ENCODE measurements at places on chromosomes 12 and 14.
A peak's percentile ranks its signal among the peaks of the same experiment; 100 is the strongest.

DNA sequence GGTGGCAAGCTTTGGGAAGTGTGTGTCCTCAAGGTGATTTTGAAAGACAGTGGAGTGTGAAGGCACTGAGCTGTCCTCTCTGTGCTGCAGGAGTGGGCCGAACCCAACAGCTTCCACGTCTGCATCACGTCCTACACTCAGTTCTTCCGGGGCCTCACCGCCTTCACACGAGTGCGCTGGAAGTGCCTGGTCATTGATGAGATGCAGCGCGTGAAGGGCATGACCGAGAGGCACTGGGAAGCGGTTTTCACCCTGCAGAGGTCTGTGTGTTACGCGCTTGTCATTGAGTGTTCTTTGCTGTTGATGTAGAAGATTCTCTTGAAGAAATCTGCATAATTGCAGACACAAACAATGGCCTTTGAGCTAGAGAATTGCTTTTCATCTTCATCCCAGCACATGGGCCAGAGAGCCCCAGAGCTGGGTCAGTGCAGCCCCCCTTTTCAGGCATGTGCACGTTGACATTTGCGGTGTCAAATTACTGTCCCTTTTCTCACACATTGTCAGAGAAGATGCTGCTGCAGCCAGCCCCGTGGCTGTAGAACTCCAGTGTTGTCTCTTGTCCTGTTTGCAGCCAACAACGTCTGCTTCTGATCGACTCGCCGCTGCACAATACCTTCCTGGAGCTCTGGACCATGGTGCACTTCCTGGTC lies 63.3 kb downstream of the EP400 start:
- DNase-seq: no peak

- no peak for DNase-seq
Measured at GRCh38 chr14:74539503-74539902, 45.9 kb downstream of the ISCA2 start.

DNA sequence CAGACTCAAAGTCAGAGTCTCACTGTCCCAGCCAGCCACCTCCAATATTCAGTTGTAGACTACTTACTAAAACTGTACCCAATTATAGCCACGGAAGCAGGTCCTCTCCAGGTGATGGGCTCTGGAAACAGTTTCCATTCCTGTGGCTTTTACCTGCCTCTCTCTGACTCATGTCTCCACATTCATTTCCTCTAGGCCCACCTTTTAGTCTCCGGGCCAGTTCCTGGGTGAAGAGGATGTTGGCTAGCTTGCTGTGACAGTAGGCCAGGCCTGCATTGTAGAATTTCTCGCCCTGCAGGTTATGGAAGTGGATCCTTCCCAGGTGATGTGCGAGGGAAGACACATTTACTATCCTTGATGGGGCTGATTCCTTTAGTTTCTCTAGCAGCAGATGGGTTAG lies 5.6 kb downstream of the RDH11 start:
- no peak for DNase-seq

GRCh38 chr12:92337128-92337527 lies 191.5 kb upstream of the BTG1 start:
- no peak for DNase-seq

GRCh38 chr12:57940052-57940914 lies 1.1 kb upstream of the ATP23 start:
- DNase-seq: no peak

- no peak for DNase-seq
Measured at GRCh38 chr14:70097576-70098249, 91.0 kb downstream of the SLC8A3 start.

DNA sequence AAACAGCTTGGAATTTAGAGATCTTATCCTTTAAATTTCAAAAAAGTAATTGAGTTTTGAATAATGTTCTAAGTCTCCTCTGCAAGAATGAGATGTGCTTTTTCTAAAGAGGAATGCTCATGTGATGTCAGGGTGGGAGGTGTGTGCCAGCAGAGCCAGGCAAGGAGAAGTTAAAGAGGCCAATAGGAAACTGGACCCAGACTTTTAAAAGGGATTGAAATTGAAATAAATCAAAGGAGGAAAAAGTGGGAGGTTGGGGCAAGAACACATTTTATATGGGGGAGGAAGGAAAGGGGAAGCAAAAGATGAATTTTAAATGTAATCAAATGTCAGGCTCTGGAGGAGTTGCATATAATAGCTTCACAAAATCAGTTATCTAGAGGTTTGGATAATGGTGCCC lies 126.1 kb downstream of the FIGNL2 start:
- DNase-seq: no peak

DNA sequence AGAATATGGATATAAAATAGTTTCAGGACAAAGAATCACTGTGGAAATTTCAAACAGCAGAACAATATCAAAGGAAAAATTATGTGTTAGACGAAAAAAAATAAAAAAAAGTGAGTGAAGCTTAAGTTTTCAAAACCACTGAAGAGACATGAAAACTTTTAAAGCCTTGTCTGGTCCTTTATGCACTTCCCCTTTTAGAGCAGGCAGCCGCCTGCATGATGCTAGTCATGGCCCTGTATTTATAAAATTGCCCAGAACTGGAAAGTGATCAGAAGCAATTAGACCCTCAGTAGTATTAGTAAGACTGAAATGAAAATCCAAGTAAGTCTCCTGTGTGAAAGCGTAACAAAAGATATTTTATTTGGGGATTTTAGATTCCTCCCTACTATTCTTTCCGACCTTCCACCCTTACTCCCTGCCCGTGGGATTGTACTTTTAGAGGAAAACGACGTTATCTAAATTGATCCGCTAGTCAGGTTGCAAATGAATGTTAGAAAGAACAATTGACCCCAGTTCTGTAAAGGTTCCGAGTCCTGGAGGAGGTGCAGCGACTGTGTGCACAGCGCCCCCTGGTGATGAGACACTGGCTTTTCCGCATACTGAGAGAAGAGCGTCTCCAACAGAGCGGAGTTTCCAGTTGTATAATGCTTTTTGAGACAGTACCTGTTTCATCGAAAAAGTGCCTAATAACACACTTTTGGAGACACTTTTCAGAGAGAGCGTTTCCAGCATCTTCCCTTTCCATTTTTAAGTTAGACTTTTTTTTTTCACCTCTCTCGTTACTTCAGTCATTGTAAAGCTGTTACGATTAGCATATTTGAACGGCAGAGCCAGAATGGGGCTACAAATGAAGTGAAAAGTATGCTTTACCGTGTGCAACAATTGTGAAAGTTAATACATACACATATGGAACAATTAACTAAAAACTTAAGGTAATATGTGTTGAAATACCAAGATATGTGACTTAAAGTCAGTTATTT lies 12.4 kb downstream of the MGST1 start:
- no peak for DNase-seq

GRCh38 chr14:96658611-96659010 lies 138.6 kb upstream of the VRK1 start:
- DNase-seq: no peak

DNA sequence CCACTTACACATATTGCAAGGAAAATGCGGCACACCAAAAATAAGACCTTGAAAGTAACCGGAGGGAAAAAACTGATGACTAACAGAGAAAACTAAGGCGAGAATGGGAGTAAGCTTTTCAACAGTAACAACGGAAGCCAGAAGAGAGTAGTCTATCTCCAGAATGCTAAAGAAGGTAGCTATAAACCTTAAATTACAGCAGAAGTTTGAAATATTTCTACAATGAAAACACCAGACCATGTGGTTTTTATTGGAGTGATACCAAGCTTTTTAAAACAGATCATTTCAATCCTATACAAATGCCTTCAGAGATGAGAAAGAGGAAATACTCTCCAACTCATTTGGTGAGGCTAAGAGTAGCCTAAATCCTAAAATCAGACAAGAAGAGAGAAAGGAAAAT lies 209.5 kb downstream of the ANO6 start:
- DNase-seq: no peak

GRCh38 chr12:93812626-93813025 lies 135.5 kb downstream of the CRADD start:
- no peak for DNase-seq

- DNase-seq: no peak
Measured at GRCh38 chr12:103838254-103838914, 2.6 kb downstream of the NT5DC3 start.

- DNase-seq: no peak
Measured at GRCh38 chr12:119157978-119158377, 20.8 kb upstream of the HSPB8 start.

- no peak for DNase-seq
Measured at GRCh38 chr14:24417832-24418491, 11.5 kb downstream of the CBLN3 start.

DNA sequence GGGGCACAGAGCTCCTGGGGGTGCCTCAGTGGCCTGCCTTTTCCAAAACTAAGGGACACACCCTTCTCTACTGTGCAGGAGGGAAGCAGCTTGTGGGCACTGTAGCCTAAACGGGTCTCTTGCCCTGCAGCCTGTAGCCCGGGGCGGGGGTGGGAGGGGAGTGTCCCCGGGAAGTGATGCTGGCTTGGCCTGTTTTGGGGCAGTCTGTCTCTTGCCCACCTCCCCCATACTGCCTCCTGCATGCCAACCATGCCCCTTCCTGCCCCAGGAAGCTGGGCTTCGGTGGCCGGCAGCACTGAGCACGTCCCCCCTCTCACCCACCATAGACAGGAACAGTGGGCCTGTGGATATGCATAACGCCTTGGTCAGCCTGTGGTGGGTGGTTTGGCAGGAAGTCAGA lies 43.4 kb downstream of the PRIMA1 start:
- no peak for DNase-seq

DNA sequence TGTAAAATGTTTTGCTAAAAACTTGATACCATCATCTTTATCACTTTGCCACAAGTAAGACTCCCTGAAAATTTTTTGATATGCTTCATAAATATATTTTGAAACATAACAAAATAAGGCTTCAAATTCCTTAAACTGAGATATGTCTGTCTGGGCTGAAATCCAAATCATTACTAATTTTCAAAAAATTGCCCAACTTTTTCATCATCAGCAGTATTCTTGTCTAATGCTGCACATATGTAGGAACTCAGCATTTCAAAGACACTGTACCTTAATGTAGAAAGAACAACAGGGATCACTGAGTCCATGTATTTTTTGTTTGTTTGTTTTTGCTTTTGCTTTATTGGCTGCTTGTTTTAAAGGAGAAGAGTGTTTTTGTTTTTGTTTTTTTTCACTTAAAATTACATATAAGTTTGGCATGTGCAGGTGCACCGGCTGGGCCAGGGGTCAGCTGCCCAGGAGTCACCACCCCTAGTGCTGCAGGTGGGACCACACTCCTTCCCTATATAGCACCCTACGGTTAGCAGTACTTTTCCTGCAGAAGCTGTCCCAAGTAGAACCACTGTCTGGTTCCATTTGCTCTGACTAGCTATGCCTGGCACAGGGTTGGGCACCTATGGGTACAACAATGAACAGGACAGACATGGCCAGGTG lies 231.2 kb downstream of the PIK3C2G start:
- no peak for DNase-seq

DNA sequence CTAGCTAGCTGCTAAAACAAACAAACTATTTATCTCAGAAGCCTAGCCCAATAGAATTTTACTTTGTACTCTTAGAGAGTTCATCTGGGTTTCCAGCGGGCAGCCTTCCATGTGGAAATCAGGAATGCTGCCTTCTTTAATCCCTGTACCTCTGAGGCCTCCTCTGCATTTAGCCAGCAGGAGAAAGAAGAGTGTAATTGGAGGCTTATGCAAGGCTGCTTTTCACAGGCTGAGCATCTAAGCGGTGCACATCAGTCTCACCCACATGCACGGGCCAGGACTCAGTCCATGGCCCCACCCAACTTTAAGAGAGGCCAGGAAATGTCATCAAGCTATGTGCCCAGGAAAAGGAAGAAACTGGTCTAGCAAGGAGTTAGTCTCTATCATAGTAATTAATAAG lies 14.0 kb upstream of the PTGDR start:
- no peak for DNase-seq

- DNase-seq: no peak
Measured at GRCh38 chr12:33290703-33291102, 148.9 kb downstream of the SYT10 start.

DNA sequence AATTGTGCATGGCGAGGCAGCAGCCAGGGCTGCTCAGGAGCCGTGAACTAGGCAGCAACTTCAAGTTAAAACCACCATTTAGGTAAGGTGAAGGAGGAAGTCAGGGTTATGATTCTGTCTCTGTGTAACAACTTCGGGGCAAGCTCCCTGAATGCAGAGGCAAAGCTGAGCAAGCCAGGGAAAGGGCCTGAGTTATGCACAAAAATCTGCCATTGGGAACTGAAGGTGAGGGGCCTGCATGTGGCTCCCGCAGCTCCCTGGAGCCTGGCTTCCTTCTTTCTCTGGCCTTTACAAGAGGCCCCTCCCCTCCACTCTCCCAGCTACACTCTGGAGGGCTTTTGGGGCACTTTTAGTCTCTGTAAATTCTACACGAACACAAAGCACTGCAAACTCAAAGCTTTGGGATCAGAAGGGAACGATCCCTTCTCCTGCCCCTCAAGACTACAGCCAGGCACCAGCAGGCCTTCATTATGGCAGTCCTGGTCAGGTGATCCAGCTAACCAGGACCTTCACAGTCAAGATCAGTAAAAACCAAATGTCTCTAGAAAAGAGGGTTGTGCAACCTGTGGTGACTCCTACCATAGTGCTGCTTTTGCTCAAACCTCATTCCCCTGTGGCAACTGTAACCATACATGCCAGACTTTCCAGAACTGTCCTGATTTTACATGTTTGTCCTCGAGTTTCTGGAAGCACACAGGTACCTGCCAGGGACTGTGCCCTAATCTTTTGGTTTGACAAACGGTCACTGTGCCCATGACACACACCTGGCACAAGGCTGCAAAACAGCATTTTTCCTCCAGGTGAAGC lies 67.2 kb upstream of the PTGR2 start:
- DNase-seq: no peak

DNA sequence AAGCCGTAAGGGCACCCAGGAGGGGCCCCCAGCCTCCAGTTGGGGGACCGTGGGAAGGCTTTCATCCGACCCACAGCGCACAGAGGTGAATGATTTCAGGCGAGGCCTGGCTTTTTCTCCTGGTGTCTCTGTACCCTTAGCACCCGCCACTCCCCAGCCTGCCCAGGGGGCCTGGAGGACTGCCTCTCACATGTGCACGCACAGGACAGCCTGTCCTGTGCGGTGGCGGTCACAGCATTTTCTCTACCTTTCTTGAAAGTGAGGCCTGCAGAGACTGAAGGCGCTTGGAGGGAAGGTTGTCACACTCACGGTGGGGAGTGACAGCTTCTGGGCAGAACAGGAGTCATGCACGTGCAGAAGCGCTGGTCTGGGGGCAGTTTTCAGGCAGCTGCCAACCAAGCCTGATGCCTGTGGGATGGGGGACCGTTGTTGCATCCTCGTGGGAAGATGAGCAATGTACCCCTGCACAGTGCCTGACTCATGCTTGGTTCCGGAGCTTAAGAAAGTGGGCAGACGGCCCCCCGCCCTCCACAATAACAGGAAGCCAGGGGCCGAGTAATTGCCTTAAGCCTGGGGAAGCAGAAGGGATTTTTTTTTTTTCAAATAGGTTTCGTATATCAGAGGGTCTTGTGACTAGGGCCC lies 148.1 kb downstream of the TSPAN9 start:
- peak; percentile 58 for DNase-seq

DNA sequence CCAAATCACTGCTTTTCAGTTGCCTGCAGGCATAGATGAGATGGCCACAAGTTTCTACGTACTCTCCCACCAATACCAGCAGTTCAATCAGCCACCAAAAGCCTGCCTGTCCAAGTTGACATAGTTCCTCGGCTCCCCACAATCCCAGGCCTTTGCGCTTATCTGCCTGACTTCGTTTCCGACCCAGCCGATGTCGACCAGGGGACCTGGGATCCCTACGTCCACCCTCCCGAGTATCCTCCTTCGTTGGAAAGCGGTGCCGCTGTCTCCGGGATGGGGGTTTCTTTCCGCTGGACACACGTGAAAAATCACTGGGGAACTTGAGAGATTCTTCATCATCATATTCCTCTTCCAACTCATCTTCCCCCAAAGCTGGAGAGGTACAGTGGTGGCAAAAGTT lies 1.6 kb downstream of the DNAJC14 start:
- no peak for DNase-seq

- DNase-seq: no peak
Measured at GRCh38 chr14:51504669-51505068, 147.0 kb upstream of the FRMD6 start.
